Natural killer cell treated with Interleukin-12 subunit alpha and Interleukin-12 subunit beta and Interleukin-15 and Interleukin-18, amount 100 ng/mL, for 72 hours (primary cell): ENCODE measurements at places on chromosomes 2 and 18.

GRCh38 chr18:9441061-9441460 is 34.3 kb upstream of the RALBP1 start:
- DNase-seq = no peak

DNA sequence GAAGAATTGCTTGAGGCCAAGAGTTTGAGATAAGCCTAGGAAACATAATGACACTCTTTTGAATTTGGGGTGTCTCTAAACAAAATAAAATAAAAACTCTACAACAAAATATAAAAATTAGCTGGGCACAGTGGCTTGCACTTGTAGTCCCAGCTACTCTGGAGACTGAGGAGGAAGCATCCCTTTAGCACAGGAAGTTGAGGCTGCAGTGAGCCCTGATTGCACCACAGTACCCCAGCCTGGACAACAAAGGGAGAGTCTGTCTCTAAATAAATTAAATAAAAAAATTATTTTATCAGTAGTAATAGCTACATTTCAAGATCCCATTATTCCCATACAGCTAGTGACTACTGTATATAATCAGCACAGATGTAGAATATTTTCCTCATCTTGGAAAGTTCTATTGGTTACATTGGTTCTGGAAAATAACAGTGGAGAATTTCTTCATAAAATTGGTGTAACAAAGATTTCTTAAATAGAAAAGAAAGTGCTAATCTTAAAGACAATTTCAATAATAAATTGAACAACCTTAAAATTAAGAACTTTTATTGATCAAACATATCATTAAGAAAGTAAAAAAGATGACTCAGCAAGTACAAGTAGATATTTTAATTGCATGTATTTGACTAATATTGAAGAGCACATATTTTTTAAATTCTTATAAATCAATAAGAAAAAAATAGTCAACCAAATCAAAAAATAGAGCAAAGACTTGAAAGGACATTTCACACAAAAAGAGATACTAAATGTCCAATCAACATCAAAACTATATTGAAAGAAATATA is 90.4 kb upstream of the KYNU start:
- no peak for DNase-seq

GRCh38 chr2:108459441-108459840 is 10.4 kb downstream of the GCC2 start:
- DNase-seq = no peak

DNA sequence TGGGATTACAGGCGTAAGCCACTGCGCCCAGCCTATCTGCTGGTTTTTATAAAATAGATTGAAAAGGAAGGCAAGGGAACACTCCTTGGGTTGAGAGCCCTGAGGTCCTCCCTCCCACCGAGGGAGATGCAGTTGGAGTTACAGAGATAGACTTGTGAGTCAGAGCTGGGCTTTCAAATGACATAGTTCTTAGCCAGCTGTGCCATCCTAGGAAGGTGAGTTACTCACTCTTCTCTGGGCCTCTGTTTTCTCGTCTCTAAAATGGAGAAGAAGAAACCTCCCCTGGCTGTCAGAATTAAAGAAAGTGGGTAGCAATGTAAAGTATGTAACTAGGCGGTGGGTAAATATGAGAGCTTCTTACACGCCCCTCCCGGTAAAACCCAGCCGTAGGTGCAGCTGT is 2.4 kb downstream of the LRRFIP1 start:
- no peak for DNase-seq

DNA sequence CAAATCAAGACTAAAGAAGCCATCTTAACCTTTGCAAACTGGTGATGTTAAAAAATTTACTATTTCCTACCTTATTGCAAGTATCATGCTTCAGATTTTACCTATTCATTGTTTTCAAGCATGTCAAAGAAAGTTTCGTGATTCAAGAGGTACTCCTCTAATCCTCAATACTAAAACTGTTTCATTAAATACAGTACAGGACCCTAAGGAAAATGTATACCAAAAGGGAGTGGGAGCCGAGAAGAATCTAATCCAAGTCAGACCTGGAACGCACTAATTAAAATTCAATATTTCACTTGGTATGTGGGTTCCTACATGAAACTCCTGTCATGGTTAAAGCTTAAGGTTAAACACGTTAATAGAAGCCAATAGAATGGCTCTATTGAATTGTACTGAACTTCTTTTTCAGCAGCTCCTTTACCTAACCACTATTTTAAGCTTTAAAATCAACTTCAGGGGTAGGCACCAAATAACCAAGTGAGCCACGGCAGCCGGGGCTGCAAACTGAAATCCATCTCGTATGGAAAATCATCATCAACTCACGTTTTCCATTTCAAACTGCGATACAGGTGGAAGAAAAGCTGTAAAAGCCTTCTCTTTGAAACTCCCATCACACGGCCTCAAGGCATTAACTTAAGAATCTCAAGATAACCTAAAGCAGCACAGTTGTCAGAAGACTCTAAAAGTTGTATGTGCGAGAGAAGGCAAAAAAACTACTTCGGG is 188.8 kb downstream of the ZEB2 start:
- DNase-seq = no peak

GRCh38 chr2:1750933-1751766 is 6.8 kb upstream of the PXDN start:
- no peak for DNase-seq

GRCh38 chr2:137168552-137168951 is 403.2 kb downstream of the THSD7B start:
- no peak for DNase-seq

GRCh38 chr2:47243596-47244323 is 88.7 kb upstream of the STPG4 start:
- DNase-seq = no peak

DNA sequence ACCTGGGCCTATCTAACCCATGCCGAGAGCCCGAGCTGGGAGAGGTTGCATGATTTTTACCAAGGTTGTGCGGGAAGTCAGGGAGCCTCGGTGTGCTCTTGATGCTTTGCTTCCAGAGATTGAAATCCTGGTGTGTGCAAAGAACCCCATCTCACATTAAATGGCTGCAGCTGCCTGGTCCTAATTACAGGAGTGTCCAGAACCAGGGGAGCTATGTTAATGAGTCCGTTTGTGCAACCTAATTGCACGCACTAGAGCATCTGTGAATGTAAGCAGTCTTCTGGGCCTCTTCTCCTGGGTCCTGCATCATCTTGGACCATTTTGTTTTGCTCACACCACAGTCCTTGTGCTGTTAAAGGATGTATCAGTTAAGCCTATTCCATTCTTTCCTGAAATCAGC is 263.8 kb downstream of the AGAP1 start:
- DNase-seq = no peak

GRCh38 chr2:181944164-181944913 is 41.3 kb upstream of the PPP1R1C start:
- no peak for DNase-seq

DNA sequence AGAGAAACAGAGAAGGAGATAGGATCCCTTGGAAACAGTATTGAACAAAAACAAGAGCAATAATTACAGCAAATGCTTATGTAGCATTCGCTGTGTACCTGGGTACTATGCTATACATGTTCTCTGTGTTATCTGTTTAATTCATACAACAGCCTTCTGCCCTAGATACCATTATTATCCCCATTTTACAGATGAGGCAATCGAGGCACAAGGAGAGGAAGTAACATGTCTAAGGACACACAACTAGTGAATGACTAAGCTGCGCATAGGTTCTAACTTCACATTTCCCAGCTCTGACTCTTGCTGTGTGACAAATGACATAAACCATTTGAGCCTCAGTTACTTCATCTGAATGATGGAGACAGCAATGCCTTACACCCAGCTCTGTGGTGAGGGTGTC is 70.5 kb downstream of the VSNL1 start:
- no peak for DNase-seq

GRCh38 chr2:96788442-96789244 is 27.4 kb upstream of the CNNM3 start:
- no peak for DNase-seq

- DNase-seq = no peak
These were observed 34.4 kb downstream of the PLEKHA3 start for GRCh38 chr2:178514664-178515063.

DNA sequence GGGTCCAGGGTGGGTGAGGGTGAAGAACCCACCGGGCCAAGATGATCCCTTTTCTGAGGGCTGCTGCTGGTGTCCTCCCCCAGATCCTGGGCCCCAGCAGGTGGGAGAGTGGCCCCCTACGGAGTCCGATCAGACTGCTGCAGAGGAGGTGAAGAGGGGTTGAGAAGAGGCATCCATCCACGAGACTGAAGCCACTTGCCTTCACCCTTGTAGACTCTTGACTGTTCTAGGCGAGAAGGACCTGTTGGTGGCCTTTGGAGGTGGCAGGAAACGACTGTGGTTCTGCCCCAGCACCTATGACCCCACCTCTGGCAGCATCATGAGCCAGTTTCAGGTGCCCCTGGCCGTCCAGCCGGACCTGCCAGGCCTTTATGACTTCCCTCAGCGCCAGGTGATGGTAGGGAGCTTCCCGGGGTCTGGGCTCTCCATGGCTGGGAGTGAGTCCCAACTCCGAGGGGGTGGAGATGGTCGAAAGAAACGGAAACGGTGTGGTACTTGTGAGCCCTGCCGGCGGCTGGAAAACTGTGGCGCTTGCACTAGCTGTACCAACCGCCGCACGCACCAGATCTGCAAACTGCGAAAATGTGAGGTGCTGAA is 1.5 kb downstream of the TET3 start:
- no peak for DNase-seq

DNA sequence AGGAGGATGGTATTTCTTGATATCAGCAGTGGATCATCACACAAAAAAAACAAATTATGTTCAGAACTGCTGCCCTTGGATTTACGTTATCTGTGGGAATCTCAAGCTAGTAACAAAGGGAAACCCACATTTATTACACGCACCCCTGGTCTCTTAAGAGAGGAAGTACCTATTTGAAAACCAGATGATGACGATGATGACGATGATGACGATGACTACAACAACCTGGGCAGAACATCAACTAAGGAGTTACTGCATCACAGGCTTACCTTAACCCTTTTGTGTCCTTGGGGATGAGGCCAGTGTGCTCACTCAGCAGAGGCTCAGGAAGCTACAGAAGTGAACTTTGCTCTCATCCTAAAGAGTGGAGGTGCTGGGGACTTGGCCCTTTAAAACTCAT is 169.4 kb downstream of the FSHR start:
- DNase-seq = no peak

GRCh38 chr2:60505240-60505879 is 48.1 kb downstream of the BCL11A start:
- DNase-seq = no peak

DNA sequence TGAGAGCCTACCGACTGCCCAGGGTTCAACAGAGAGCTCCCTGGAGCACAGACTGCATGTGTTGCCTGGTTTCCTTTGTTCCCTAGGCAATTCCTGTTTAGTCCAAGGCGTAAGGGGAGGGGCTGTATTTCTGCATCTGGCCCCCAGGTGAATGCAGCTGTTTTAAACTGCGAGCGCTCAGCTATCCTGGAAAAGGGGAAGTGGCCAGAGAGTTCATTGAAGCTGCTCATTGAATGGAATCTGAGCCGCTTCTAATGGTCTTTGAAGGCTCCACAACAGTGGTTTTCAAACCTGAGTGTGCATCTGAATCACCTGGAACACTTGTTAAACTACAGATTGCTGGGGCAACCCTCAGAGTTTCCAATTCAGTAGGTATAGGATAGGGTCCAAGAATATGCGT is 18.1 kb downstream of the MAPK4 start:
- no peak for DNase-seq

DNA sequence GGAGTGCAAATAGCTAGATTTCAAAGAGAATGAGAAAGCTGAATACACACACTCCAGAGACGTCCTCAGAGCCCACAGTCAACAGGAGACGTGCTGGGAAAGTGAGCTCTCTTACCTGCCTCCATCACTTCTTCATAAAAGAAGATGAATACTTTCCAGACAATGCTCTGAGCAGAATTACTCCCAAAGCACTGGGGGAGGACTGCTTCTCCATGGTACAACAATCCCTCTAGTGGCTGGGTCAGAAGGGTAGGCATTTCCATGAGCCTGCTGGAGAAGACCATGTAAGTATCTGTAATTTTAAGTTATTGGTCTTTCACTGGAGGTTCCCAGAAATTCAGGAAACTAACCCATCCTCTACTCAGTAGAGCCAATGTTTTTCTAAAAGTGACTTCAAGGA is 190.3 kb downstream of the RBM43 start:
- DNase-seq = no peak

DNA sequence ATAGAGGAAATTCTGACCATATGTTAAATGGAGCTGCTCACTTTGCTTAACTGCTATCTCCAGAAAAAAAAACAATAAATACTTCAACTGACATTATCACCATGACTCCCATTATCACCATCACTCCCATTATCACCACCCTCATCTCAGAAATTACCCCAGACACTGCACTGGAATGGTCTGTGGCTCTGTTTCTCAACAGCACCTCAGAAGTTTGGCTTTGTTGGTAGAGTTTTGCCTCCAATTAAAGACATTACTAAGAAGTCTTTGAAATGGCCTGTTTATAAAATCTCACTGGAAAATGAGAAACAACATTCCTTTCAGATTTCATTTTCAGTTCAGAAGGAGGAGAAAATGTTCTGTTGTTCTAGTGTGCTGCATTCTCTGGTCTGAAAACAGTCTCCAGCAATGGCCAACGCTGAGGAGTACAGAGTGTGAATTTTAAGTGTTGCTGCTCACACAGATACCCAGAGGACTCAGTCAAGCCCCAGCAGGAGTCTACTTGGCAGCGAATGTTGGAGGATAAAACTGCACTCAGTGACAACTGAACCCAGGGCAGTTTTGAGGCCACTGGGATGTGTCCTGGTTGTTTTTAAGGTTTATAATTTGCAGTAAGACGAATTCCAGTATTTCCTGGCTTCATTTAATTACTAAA is 364.5 kb upstream of the CDH2 start:
- no peak for DNase-seq

- no peak for DNase-seq
These were observed 6.9 kb downstream of the DCTN1 start for GRCh38 chr2:74373221-74373676.

GRCh38 chr2:239660390-239661230 is 259.8 kb upstream of the HDAC4 start:
- DNase-seq = no peak

GRCh38 chr2:69979902-69980807 is 18.7 kb upstream of the ASPRV1 start:
- DNase-seq = no peak

GRCh38 chr18:36349552-36349951 is 52.0 kb downstream of the FHOD3 start:
- DNase-seq = no peak

- DNase-seq = no peak
These were observed 37.6 kb downstream of the C18orf63 start for GRCh38 chr18:74353169-74353775.

- DNase-seq = peak; percentile 67
These were observed at the start of gene ANKRD53 for GRCh38 chr2:70978341-70979179. TSS of gene ANKRD53 (plus strand) at chr2:70978630. CDS start at chr2:70978646, 16 bp downstream.
